ENCODE measurements at places on chromosomes 7 and 10. TPM values are rescaled to one million over a fixed set of nuclear protein-coding genes. Genes with fewer than 3 reads are reported as not detected.

Gene LRRD1
- total RNA-seq: not detected

Gene SIRT1
- total RNA-seq: 19.7 TPM

Gene FAM25A
- total RNA-seq: not detected

Gene CDHR3
- 5.0 TPM for total RNA-seq

Measured in A549 treated with Mapracorat at 1 μM for 4 hours (cell line).